Stimulated activated CD8-positive, alpha-beta memory T cell treated with anti-CD3 and anti-CD28 coated beads, Interleukin-15, amount 100 ng/mL, for 1 hour (primary cell): ENCODE measurements at places on chromosomes 12 and 14.
A peak's percentile ranks its signal among the peaks of the same experiment; 100 is the strongest.

- no peak for DNase-seq
Observed at GRCh38 chr12:131827961-131828534, at the start of gene MMP17. Gene MMP17 (plus strand): TSS chr12:131828393. CDS start chr12:131828495, 102 bp downstream.

- no peak for DNase-seq
Observed at GRCh38 chr12:132588821-132589669, 21.3 kb downstream of the LRCOL1 start.

DNA sequence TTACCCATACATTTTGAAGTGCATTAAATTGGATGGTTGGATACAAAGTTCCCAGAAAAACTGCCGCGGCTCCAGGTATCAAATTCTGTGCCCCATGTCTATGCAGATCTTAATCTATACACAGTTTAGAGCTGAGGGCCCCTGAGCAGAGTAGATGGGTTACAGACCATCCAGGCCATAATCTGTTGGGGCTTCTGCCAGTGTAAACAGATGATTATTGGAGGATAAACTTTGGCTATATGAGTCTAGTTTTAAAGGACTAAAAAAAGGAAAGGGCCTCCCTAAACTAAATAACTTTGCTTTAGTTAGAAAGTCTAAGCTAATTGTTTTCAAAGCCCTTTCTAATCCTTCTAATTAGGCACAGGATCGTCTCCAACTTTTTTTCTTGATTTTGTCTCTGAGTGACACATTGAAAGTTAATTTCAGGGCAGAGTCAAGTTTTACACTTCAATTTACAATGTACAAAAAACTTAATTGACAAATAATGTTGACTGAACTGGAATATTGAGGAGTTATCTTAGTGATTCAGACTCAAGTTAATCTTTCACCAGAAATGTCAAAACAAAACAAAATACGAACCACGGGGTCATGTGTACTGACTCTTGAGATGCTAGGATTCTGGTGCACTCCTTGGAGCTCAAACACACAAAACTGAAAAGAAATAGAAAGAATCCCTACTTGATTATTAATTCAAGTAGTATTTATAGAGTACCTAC, 133.9 kb upstream of the SCAF11 start:
- no peak for DNase-seq

- DNase-seq = no peak
Observed at GRCh38 chr12:77232045-77232444, 166.7 kb upstream of the E2F7 start.

DNA sequence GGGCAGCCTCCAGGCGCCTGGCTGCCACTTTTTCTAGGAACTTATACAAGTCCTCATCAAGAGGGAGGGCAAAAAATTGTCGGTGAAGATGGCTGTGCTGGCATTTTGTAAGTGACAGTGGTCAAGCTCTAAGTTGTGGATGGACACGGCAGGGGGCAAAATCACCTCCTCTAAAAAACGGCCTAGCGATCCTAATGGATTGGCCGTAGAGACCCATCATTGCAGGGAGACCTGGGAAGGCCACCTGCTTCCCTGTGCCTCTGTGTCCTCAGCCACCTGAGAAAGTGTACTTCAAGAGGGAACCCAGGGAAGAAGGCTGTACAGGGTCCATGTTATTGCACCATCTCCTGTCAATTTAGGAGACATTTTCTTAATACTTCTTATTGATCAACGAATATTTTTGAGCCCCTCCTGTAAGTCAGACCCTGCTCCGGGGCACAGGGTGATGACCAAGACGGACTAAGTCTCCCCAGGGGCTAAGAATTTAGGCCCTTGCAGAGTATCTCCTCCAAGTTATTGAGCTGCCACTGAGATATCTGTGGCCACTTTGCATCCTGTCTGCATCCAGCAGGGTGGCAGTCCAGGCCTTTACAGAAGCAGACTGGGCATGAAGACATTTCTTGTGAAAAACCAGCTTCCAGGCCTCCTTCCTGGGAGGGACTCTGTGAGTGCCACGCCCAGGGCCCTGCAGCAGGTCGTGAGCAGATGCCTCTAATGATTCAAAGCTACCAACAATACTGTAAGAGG, 40.5 kb downstream of the PSMA6 start:
- DNase-seq = no peak

GRCh38 chr12:116693286-116694227, 44.3 kb downstream of the SPRING1 start:
- DNase-seq = no peak

DNA sequence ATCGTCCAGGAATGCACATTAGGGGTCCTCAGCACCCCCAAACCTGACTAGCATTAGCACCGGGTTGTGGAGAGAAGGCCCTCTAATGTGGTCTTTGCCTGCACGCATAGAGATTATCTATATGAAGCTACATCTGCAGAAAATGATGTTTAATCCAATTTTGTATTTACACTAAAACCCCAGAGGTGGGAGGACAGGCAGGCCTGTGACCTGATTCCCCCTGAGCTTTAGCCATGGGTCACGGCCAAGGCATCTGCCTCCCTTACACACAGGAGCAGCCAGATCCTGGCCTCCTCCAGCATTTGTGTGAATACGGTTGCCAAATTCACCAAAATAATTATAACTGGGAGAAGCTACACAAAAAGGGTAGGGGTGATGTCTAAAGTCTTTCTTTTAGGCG, 7.0 kb downstream of the APOLD1 start:
- no peak for DNase-seq

DNA sequence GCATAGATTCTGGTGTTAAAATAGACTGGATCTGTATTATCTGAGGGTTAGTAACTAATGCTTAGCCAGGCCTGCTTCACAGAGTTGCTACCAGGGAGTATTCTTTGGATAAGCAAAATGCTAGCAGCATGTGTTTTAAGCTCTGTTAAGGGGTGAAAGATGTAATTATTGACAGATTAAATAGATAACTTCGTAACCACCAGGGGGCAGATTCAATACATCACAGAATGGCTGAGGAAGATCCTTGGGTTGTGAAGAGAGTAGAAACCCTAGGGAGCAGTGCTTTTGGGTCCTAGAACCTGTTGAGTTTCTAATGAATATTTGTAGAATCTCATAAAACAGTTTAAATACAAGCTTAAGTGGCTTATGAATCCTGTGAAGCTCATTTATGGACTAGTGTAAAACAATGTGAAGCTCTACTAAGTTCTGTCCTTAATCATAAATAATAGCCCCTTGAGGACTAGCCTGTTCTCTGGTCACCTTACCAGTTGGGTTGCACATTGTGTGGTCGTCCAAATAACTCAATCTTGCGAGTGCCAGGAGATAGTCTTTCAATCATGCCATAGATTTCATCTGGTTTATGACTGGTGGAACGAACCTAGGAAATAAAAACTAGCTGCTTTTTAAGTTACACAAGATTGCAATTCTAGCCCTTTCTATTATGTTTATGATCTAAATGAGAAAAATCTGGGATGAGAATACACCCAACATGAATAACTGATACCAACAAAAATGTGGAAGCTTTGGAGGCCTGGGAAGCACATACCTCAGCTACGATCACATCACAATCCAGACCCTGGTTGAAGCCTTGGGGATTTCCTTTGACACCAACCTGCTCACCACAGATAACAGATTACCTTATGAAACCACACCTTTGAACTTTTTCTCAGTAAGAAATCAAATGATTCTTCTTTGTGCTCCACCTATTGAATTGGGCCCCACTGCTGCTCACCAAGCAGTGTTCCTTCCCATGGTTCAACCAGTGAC, 12.3 kb downstream of the METTL3 start:
- DNase-seq = no peak

DNA sequence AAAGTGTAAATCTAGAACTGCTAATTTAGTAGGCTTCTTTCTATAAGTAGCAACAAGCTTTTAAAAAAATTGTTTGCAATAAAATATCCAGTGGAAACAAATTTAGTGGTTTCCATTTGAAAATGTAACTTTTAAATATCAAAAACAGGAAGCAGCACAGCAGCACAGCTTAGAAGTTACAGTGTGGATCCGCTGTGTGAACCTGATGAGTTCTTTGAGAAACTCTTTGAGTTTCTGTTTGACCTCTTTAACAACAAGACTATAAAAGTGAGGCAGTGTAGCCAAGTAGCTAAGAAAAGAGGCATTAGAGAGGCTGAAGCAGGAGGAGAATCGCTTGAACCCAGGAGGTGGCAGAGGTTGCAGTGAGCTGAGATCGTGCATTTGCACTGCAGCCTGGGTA, 178.3 kb downstream of the NAV3 start:
- DNase-seq = no peak

DNA sequence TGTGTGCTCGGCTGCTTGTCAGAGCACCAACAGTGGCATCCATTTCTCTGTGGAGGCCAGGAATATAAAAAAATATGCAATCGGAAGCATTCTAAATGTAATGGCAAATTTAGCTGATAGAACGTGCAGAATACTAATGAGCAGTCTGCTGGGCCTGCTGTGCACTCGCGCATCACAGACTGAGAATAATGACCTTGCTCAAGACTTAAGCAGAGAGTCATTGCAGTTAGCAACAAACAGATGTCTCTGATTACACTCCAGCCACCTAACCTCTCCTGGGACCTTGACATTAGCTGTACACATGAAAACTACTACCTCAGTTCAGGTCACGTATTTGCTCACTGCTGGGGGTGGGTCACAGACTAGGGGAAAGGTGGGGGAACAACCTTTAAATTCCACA, 269.2 kb upstream of the DAAM1 start:
- no peak for DNase-seq

GRCh38 chr14:69132513-69133181, 20.3 kb downstream of the DCAF5 start:
- no peak for DNase-seq

GRCh38 chr12:13255792-13256691, 59.5 kb downstream of the EMP1 start:
- DNase-seq = peak; percentile 57

GRCh38 chr14:55028066-55028465, 1.0 kb downstream of the SOCS4 start:
- DNase-seq = no peak

GRCh38 chr12:120579179-120579578, 2.0 kb downstream of the POP5 start:
- DNase-seq = no peak

GRCh38 chr12:68483592-68484383, 126.9 kb upstream of the RAP1B start:
- no peak for DNase-seq

- no peak for DNase-seq
Observed at GRCh38 chr14:92794547-92794941, 439 bp downstream of the GOLGA5 start.

- no peak for DNase-seq
Observed at GRCh38 chr14:26808407-26808806, 210.6 kb upstream of the NOVA1 start.

DNA sequence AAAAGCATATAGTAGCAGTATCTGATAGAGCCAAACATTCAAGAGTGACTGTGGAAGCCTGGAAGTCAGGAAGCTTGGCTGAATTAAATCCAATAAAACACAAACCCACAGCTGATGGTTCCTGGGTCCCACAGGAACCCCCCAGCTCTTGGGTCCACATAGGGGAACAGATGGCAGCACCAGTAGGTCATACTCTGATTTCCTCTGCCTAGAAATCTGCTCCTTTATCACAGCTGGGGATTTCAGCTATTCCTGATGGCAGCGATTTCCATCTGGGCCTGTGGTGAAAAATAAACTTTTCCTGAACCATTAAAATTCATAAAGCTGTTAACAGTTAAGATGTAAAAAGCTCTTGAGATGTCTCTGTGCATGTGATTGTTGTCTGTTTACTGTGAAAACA, 202.0 kb upstream of the FRMD6 start:
- DNase-seq = no peak

- no peak for DNase-seq
Observed at GRCh38 chr12:124151583-124151982, 143.3 kb upstream of the RFLNA start.
